ENCODE measurements at places on chromosomes 1 and 21. TPM values are rescaled to one million over a fixed set of nuclear protein-coding genes. Genes with fewer than 3 reads are reported as not detected.

- H3K27ac ChIP-seq = peak overlapping the region; percentile 96
- peak overlapping the region; percentile 95 for H3K4me3 ChIP-seq
- H3K27me3 ChIP-seq = no peaks in the 10 kb centered on the region
- H3K36me3 ChIP-seq = peaks cover 31% of the 10 kb centered on the region
- DNase-seq = no peak
These were observed 789 bp downstream of the BTF3L4 start for GRCh38 chr1:52056937-52057231.

The RXFP4 gene
- total RNA-seq = not detected

- H3K4me3 ChIP-seq = no peak overlapping the region
- no peak for DNase-seq
- peaks cover 2% of the 10 kb centered on the region for H3K36me3 ChIP-seq
- H3K4me1 ChIP-seq = no peaks in the 10 kb centered on the region
- H3K27me3 ChIP-seq = peaks cover 34% of the 10 kb centered on the region
These were observed 52.1 kb downstream of the STYXL2 start for GRCh38 chr1:167145965-167146364.

GRCh38 chr1:117556341-117556740 lies 49.5 kb upstream of the TENT5C start:
- no peak for DNase-seq
- H3K27me3 ChIP-seq = peaks cover 15% of the 10 kb centered on the region
- no peak overlapping the region for H3K4me3 ChIP-seq
- no peak overlapping the region for H3K27ac ChIP-seq
- H3K36me3 ChIP-seq = no peaks in the 10 kb centered on the region
- H3K4me1 ChIP-seq = peaks cover 5% of the 10 kb centered on the region

The AKNAD1 gene
- not detected for total RNA-seq

DNA sequence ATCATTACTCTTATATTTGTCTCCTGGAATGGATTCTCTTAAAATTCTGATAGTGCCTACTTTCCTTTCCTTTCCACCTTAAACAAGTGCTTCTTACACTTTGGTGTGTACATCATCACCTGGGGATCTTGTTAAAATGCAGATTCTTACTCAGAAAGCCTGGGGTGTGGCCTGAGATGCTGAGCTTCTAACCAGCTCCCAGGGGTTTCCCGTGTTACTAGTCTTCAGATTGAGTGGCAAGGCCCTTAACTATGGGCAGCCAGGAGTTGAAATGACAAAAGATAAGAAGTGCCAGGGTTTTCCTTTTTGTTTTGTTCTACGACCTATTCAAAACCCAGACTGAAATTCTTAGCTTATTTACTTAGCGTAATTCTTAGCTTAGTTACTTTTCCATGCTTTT lies 159.2 kb downstream of the HFM1 start:
- DNase-seq = no peak
- H3K4me3 ChIP-seq = no peak overlapping the region
- no peaks in the 10 kb centered on the region for H3K36me3 ChIP-seq
- H3K27ac ChIP-seq = no peak overlapping the region
- no peaks in the 10 kb centered on the region for H3K4me1 ChIP-seq

Measured in activated CD8-positive, alpha-beta T cell treated with anti-CD3 and anti-CD28 coated beads, Interleukin-2, amount 10 ng/mL, durations not matched to agents 7 days and 5 days (primary cell).